Endothelial cell (in vitro differentiated cells): ENCODE measurements at places on chromosomes 3 and 15.

- no peak for DNase-seq
These were observed 120.1 kb downstream of the OXNAD1 start for GRCh38 chr3:16385151-16385550.

DNA sequence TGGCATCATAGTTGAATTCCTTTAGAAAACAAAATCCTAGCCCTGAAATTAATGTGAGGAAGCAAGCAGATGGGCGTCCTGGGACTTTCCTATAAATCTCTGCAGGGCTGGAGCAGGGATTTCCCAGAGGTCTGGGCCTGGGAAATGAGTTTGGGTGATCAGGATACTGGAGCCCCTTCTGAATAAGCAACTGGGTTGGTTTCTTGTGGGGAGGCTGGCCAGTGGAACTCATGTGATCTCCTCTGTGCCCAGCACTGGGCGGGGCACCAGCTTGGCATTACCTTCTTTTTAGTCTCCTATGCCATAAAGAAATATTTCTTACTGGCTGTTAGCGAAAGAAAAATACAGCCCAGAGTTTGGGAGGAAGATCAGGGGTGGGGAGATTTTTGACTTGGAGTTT, 1.7 kb downstream of the THSD4 start:
- no peak for DNase-seq

GRCh38 chr3:27596334-27596841, 112.2 kb upstream of the SLC4A7 start:
- no peak for DNase-seq

DNA sequence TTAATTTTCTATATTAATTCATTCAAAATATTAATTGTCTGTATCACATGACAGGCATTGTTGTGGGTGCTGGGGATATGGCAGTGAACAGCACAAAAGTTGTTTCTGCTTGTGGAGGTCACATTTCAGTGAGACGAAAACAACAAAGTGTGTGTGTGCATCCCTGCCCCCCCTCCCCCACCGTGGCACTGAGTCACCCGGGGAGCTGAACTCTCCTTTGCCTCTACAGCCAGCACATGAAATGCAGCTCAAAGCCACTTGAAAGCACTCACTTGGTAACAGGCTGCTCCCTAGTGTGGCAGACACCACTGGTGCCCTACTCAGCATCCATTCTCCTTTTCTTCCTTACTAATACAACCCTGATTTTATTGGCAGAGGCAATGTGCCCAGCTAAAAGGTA, 16.9 kb upstream of the SCAMP5 start:
- no peak for DNase-seq

DNA sequence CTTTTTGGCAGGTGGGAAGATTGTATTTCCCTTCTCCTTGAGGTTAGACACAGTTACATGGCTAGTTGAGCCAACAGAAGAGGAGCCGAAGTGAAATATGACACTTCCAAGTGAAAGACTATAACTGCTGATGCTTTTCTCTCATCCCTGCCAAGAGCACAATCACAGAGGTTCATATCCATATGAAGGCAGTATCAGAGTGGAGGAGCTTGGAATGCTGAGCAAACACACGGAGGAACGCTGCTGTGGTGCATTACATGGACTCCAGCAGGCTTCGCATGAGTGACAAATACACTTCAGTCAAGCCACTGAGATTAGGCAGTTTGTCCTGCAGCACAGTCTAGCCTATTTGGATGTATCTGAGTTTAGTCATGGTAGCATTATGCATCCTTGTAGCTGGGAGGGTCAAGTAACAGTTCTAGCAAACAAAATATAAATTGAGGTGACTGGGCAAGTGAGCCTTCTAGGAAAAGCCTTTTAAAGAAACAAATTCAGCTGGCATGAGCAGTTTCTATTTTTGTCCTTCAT, 5.4 kb downstream of the IQCF6 start:
- DNase-seq: no peak

- DNase-seq: no peak
These were observed 308.4 kb upstream of the DPH6 start for GRCh38 chr15:35854316-35854715.

- no peak for DNase-seq
These were observed 50.3 kb downstream of the ABTB1 start for GRCh38 chr3:127723011-127723567.

DNA sequence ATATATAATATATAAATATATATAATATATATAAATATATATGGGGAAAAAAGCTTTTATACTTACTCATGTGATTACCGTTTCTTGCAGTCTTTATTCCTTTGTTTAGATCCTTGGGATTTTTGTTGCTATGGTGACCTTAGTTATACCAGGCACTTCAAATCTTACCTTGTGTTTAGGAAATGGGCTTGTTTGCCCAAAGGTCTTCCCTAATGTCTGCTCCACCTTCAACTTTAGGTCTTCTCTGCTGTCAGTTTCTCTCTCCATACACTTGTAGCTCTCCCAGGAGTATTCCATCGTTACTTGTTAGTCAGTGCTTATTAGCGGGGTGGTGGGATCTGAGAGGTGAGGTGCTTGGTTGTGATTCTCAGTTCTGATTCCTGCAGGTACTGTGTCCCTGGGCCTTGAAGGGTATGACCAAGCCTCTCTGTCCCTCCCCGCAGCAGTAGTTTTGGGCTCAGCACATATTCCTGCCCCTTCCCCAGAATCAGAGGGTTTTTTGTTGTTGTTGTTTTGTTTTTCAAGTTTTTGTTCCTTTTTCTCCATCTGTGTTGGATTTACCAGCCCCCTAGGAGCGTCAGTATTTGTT, 9.6 kb upstream of the LAMP3 start:
- no peak for DNase-seq

DNA sequence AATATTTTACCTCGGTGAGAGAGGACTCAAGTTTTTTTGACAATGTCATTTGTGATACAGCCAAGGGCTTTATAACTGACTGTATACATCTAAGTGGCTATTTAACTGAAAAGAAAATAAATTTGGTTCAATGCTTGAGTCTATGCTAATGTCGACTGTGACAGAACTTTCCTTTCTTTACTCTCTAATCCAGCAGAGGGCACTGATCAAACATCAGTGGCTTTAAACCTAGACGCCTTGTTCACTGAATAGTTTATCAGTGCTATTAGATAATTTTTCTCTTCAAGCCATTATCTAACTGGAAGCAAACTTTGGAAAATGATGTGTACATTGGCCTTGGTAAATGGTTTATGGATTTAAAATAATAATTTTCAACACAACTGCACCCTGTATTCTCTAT, 285.1 kb downstream of the CHL1 start:
- DNase-seq: no peak

- no peak for DNase-seq
These were observed 1.0 kb downstream of the TAMM41 start for GRCh38 chr3:11845651-11846050.

DNA sequence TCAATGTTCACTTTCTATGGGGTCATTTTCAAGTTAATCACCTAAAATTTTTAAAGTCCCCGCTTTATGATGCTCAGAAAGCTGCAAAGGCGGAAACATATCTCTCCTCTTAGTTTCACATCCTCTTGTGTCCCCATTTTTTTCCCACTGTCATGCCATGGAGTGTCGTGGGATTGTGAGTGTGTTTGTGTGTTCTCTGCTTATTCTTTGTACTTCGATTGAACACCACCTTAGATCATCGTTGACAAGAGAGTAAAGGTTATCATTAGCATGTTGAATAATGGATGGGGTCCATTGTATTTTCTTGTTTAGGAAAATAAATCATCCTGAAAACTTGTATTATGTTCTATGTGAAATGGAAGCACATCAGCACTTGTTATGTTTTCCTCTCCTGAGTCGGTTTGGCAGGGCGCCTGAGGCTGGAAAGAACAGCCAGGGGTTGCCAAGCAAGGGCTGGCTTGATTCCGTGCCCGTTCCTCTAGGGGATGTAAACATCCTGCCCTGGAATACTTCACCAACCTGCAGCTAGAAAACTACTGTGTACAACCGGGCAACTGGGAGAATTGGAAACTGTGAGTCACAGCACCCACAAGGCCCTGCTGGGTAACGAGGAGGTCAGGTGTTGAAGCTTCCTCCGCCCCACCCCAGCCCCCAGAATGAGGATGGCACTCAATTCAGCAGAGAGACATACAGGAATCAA, 67.2 kb downstream of the EIF4E3 start:
- no peak for DNase-seq

- DNase-seq: no peak
These were observed 79.1 kb downstream of the TRPC1 start for GRCh38 chr3:142802891-142803290.

DNA sequence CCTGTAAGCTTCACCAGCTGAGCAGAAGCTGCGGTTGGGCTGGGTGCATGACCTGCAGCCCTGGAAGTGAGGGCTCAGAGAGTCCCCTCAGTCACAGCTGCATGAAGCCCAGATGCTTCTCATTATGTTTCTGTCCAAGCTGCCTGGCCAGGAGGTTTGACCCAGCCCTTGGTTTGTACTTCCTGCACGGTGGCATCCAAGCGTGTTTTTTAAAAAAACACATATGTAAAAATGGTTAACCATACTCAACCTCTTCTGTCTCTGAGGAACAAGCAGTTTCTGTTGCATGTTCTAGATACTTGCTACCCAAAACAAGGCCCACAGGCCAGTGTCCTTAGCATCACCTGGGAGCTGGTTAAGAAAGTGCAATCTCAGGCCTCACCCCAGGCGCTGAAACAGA, 76.0 kb upstream of the ATP10A start:
- no peak for DNase-seq

DNA sequence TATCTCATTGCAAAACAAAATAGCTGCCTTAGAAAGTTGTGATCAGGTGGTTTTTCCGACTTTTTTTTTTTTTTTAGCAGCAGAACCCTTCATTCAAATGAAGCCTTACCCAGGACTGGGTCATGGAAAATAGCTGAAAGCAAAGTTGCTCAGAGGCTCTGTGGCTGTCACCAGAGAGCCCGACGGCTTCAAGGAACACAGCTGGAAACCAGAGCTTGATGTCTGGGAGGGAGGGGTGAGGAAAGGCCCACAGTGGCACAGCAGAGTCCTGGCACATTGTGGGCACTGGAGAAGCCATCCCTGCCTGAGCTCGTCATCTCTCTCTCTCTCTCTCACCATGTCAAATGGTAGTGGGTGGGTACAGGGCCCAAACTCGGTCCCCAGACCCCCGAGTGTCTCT, 77.5 kb downstream of the RPN1 start:
- DNase-seq: no peak

DNA sequence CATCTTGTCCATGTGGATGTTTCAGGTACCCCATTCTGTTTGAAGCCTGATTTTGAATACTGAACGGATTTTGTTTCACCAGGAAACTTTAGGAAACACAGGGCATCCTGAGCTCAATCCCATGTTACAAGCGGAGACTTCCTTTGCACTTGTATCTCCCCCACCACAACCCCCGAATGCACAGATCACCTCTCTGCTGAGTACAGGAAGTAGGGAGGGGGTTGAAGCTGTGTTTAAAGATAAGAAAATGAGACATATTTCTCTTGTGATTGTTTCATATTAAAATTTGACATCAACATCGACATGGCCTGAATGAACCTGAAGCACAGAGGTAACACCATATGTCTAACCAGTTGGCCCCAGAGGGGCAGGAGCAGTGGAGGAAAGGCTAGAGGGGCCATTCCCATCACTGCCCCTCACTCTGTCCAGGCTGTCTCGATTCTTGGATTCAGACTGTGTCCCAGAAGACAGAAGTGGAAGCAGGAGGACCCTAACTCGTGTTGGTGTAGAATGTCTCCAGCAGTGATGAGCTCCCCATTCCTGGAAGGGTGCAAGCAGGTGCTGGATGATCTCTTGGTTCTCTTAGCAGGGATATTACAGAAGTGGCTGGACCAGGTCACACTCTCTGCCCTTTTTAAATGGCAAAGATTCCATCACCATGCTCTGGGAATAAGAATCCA, 59.6 kb upstream of the IQSEC1 start:
- no peak for DNase-seq

- no peak for DNase-seq
These were observed 30.3 kb upstream of the SKOR1 start for GRCh38 chr15:67794832-67795574.

- no peak for DNase-seq
These were observed 57.5 kb downstream of the RFTN1 start for GRCh38 chr3:16455966-16456365.

GRCh38 chr3:154783521-154783931, 296.6 kb upstream of the MME start:
- no peak for DNase-seq

DNA sequence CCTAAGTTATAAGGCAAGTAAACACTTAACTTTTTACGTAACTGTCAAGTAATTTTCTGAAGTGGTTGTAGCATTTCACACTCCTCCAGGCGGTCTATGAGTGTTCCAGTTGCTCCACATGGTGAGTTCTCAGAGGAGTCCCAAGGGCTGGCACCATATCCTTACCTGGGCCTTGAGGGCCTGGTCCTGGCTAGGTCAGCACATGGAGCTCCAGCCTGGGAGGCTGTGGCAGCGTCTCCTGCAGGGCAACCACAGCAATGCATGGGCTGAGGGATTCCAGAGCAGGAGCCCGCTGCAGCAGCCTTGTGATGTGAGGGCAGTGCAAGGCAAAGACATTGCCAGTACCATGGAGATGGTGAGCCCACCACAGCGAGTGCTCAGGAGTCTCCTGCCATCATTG, 32.2 kb upstream of the LYZL4 start:
- DNase-seq: no peak

DNA sequence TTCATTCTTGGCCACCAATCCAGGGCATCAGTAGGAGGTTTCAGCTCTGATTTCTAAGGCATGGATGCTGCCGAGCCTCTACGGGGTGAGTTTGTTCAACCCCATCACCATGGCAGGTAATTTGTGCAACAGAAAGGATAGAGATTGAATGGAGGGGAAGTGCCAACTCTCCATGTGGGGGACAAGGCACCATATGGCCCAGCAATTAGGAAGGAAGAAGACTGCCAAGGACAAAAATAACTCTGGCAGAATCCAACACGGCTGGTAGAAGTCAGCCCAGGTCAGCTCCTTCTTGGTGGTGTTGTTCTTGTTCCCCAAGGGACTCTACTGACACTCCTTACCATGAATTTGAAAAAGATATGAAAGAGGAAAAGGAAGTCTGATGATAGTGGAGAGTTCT, 503.9 kb downstream of the MAGI1 start:
- no peak for DNase-seq

- no peak for DNase-seq
These were observed 18.1 kb downstream of the CHSY1 start for GRCh38 chr15:101233651-101234280.

DNA sequence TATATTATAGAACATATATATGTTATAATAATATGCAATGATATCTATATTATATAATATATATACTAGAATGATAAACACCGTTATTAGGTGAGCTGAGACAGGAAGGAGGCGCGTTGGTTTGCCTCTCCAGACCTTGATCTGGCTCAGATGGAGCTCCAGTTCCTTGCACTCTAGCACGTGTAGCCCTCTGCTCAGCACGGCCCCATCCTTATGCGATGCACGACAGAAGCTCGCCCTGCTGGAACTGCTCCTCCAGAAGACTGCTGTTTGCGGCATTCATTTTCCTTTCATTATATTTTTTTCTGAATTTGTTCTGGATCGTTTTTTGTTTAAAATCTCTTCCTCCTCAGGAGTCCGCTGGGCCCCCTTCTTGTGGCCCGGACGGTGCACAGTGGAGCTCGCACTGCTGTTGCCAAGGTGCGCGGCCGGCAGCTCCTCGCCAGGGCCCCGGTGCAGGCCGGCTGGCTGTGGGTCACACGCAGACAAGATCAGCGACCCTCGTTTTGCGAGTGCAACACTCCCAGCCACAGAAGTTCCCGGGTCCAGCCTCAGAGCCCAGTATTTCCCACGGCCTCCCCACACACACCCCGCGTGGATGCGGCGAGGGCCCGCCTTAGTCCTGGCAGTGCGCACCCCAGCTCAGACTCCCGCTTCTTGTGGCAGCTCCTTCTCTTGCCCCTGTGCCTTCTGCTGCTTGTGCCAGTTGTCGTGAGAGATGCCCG, 112.2 kb downstream of the CHL1 start:
- no peak for DNase-seq

- DNase-seq: no peak
These were observed 14.2 kb upstream of the ICE2 start for GRCh38 chr15:60493166-60493565.
